Endothelial cell (in vitro differentiated cells): ENCODE measurements at places on chromosomes 11 and 22.

- no peak for DNase-seq
Measured at GRCh38 chr11:1770061-1770460, 6.3 kb upstream of the CTSD start.

DNA sequence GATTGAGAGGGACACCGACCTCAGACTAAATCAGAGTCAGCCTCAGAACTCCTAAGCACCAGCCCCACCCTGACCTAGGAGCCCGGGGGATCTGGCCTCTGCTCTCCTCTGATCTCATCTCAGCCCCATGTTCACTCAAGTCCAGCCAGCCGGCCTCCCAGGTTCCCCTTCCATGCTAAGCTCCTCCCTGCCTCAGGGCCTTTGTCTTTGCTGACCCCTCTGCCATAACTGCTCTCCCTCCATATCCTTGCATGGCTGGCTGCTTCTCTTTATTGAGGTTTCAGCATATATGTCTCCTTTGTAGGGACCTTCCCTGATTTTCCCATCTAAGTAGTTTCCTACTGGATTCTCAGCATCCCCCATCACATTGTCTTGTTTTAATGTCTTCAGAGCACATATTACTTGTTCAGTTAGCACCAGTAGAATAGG lies 780 bp upstream of the SLC15A3 start:
- no peak for DNase-seq

- no peak for DNase-seq
Measured at GRCh38 chr11:64253043-64253442, 1.7 kb downstream of the PLCB3 start.

DNA sequence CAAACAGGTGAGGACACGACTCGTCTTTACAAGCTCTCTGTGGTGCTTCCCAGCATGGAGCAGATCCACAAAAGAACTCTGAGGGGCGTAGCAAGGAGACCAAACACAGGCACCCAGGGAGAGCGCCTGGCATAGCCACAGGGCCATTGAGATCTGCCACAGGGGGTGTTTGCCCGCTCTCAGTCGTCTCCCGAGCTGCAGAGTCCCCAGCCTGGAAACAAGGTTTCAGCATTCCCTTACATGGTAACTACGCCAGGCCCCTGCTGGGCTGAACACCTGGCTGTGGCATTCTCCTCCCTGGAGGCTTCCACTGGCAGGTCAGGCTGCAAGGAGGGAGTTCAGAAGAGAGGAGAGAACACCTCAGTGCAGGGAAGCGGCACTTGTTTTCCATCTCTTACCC lies 962.1 kb downstream of the NTM start:
- DNase-seq: no peak

GRCh38 chr11:518463-519202 lies 11.6 kb upstream of the RNH1 start:
- DNase-seq: peak; percentile 86

DNA sequence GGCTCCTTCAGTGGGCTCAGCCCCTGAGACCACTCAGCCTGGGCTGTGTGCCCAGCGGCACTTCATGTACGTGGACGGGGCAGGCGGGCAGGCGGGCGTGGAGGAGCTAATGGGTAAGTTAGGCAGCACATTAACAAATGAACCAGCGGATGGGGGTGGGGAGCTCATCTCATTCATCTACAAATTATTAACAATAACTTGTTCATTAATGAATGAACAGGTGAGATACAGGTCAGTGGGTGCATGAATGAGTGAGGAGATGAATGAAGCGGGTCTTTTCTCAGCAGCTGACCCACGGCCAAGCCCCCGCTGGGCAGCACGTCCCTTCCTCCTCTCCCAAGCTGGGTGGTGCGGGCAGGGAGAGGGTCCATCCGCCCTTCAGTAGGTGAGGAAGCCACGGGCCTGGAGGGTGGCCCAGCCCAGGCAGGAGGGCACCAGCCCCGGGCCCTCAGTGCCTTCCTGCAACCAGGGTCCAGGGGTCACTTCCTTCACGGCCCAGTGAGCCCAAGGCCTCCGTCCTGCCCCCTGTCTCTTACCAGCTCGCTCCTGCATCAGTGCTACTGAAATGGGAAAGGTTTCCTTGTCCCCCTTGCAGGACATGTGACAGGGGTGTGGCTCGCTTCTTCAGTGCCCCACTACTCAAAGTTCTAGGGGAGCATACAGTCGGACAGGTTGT lies 60.5 kb upstream of the KCNQ1OT1 start:
- no peak for DNase-seq

GRCh38 chr11:93606721-93607120 lies 54.8 kb upstream of the CEP295 start:
- no peak for DNase-seq

GRCh38 chr11:76073724-76074123 lies 132.6 kb downstream of the WNT11 start:
- DNase-seq: no peak

DNA sequence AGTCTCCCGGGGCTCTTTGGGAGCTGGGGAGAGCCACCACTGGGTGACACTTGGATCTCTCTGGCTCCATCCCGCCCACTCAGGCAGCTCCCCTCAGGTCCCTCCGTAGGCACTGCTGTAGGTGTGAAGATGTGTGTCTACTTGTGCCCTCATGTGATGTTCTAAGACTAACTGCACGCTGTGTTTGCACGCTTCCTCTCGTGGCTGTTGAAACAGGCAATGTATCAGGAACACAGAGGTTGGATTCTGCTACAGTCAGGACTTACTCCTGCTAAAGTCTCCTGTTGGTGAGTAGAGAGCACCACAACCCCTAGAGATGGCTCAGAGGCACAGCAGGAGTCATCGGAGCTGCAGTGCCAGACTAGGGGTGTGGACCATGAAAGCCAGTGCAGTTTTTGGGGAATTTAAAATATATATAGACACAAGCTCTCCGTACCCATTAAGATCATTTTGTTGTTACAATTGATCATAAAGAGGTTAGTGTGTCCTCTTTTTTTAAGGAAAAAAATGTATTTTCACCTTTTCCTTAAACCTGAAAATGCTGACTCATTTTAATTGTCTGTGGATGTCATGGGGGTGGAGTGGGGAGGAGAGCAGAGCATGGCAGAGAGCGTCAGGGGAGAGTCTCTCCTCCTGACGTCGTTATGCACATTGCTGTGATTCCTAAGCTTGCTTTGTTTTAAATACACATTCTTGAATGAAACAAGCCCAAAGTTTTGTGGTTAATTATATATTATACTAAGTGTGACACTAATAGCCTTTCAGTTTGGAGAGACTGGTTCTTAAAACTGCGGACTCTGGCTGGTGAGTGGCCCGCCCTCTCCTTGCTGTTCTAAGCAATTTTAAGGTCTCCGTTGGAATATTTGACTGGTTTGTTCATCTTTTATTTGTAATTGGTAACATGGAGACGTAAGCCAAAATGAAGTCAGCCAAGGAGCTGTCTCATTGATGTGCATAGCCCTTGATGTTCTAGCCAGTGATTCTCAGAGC lies 16.2 kb upstream of the CTTN start:
- DNase-seq: no peak

DNA sequence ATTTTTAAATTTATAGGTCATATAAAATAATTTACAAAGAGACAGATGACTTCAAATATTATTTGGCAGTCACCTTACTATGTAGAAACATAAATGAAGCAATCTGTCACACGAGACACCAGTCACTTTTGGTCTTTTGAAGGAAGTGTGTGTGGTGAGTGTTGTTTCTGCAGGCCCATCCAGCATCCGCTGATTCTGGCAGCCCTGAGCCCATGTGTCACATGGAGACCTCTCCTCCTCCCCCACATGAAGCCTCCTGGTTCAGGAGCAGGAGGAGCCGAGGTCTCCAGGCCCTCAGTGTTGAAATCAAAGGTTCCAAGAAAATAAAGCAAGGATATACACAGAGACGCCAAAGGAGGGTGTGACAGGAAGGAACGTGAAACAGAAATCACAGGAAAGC lies 60.1 kb downstream of the ARFGAP3 start:
- no peak for DNase-seq

- DNase-seq: no peak
Measured at GRCh38 chr11:47389577-47390421, 11.5 kb upstream of the SPI1 start.

DNA sequence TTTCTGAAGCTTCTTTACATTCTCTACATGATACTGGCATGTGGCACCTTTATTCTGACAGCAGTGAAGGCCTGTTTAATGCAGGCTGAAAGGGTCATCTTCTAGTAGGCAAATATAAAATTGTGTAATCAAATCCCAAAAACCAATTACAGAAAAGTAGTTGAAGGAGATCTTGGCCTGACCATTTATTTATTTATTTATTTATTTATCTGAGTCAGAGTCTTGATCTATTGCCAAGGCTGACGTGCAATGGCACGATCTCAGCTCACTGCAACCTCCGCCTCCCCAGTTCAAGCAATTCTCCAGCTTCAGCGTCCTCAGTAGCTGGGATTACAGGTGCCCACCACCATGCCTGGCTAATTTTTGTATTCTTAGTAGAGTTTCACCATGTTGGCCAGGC lies 22.7 kb upstream of the CECR2 start:
- DNase-seq: no peak

GRCh38 chr22:47616396-47617020 lies 854.1 kb downstream of the TBC1D22A start:
- no peak for DNase-seq

GRCh38 chr11:100383357-100383865 lies 303.7 kb upstream of the ARHGAP42 start:
- no peak for DNase-seq

GRCh38 chr11:17782603-17783337 lies 48.2 kb downstream of the KCNC1 start:
- DNase-seq: no peak

DNA sequence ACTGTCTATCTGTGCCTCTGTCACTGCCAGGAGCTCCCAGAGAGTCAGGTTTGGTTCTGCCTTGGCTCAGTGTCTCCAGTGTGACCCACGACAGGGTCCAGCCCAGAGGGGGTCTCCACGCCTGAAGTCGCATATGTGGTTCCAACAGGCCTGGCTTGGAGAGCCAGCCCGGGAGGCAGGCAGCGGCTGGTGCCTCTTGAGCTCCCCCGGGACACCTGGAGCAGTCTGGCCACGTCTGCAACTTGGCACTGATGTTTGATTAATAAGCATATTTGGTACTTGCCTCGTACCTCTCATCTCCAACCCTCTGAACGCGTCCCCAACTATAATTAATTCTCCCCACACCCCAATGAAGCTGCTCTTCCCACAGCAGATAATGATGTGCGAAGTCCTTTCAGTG lies 31.7 kb upstream of the SHISAL1 start:
- no peak for DNase-seq

GRCh38 chr11:76293189-76293631 lies 86.9 kb upstream of the WNT11 start:
- no peak for DNase-seq

DNA sequence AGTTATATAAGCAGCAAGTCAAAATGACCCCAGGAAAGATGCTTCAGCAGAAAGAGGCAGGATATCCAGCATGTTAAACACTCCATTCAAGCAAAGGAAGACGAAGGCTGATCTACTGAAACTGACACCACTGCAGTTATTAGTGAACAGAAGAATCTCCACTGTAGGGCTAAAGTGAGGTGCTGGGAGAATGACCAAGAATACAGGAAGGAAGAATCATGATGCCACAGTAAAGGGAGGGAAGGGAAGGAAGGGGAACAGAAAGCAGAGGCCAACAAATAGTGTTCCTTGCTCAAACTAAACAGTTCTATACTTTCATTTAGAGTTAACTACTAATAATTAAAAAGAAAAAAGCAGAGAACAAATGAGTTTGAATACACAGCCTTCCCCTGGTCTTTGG lies 92.5 kb downstream of the SIK3 start:
- DNase-seq: no peak

DNA sequence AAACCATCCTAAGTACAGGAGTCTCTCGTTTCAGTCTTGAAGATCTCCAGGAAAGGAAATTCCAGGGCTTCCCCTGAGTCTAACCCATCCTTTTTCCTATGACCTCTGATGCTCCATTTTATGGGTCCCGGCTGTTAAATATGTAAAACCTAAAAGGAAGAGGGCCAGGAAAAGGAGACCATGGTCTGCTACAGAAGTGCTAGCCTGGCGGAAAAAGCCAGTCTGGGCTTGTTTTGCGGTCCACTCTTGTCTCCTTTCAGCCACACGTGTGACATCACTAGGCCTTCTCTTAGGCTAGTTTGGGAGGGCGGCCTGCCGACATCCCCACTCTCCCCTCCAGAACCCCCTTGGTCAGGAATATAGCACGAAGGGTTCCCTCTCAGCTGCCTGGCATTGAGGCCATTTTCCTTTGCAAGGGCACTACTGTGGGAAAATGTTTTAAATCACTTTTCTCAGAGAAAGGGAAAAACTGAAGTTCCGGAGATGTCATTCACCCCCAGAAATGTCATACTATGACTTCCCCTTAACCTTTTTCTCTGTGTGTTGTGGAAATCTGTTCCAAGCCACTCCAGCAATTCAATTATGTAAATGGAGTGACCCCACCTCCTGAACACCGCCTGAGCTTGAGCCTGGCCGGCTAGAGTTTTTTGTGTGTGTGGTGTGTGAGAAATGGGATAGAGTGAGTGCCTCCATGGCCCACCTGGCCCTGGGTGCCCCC lies 86.9 kb downstream of the UBASH3B start:
- no peak for DNase-seq

GRCh38 chr11:55936300-55936699 lies at the start of gene OR5I1:
TSS of gene OR5I1 (minus strand) at chr11:55936400. CDS start at chr11:55936400, 0 bp downstream.
- no peak for DNase-seq

DNA sequence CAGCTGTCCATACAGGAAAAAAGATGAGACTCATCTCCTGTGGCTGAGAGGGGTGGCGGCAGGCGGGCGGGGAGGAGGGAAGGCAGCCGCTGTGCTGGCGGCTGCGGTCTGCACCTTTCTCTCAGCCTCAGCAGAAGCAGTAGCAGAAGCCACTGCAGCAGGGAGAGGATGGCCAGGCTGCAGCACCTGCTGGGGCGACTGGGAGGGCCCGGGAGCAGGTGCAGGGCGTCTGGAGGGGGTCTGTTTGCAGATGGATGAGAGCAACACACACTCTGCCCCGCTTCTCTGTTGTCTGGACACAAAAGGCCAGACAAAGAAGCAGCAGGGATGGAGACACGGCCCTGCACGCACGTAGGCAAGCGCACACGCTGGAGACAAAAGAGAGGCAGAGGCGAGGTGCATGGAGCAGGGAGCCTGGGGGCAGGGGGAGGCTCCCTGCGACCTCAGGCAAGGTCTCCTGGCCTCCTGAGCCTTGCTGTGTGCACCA lies 9.3 kb upstream of the MIAT start:
- no peak for DNase-seq

- DNase-seq: no peak
Measured at GRCh38 chr11:36447514-36447913, 62.6 kb downstream of the TRAF6 start.

GRCh38 chr11:88152381-88152780 lies 22.9 kb downstream of the RAB38 start:
- DNase-seq: no peak

- no peak for DNase-seq
Measured at GRCh38 chr11:114162719-114163123, 103.2 kb downstream of the ZBTB16 start.

DNA sequence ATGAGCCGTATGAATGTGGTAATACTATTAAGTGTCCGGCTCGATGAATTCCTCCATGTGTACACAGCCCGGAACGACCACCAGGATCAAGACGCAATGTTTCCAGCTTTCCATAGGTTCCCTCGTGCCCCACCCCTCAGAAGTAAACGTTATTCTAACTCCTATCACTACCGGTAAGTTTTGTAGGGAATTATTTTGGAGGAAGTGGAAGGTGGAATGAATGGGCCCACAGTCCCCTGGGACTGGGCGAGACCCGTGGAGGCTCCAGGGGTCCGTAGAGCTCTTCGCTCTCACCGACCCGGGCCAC lies 720 bp upstream of the FAR1 start:
- no peak for DNase-seq
